ENCODE measurements at places on chromosomes 5 and 9.

DNA sequence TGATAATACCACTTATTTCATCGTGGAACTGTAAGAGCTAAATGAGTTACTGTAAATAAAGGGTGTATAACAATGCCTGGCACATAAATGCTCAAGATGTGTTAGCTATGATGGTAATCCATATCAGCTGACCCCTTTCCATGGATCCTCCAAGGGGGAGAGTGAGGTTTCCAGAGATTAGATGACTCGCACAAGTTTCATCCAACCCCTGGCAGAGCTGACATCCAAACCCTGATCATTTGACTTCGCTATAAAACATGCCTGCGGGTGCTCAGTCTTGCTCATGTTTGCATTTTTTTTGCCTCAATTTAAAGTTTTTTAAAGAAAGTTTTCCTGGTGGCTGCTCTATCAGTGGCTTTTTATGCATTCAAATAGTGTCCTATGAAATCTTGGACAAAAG is 145.7 kb upstream of the SMIM23 start:
- no peak for DNase-seq

- DNase-seq = no peak
Observed at GRCh38 chr9:9341203-9341602, 1271.6 kb downstream of the PTPRD start.

DNA sequence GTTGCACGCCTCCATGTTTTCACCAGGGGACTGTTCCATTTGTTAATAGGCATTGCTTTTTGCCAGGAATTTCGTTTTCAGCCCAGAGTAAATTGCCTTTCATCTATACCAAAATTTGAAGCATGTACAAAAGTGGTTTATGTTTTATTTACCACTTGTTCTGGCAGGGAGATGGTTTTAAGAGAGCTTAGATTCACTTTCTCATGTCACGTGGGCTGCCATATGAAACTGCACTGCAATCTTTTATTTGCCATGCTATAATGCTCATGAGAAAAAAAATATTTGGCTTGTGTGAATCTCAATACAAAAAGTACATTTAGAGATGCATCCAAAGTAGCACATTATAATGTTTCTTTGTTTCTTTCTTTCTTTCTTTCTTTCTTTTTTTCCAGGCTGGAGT is 284.1 kb upstream of the GRIA1 start:
- DNase-seq = no peak

GRCh38 chr5:109407913-109408312 is 1.9 kb downstream of the PJA2 start:
- DNase-seq = no peak

- no peak for DNase-seq
Observed at GRCh38 chr9:130923611-130924447, 15.2 kb downstream of the FIBCD1 start.

DNA sequence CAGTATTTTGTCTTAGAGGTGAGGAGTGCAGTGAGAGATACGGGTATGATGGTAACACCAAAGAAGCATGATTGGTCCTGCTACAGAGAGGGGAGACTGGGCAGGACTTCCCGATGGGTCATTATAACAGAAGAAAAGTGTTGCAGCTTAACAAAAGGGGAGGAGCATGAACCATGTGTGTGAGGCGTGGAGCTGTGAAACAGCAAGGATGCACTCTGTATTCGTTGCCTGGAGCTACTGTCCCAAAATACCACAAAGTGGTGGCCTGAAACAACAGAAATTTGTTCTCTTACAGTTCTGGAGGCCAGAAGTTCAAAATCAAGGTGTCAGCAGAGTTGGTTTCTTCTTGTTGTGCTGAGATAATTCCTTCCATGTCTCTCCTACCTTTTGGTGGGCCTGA is 59.4 kb upstream of the GRHPR start:
- DNase-seq = no peak

GRCh38 chr5:17748941-17749340 is 114.7 kb downstream of the TAF11L14 start:
- DNase-seq = no peak

GRCh38 chr5:77957-78804 is 13.8 kb upstream of the PLEKHG4B start:
- no peak for DNase-seq

DNA sequence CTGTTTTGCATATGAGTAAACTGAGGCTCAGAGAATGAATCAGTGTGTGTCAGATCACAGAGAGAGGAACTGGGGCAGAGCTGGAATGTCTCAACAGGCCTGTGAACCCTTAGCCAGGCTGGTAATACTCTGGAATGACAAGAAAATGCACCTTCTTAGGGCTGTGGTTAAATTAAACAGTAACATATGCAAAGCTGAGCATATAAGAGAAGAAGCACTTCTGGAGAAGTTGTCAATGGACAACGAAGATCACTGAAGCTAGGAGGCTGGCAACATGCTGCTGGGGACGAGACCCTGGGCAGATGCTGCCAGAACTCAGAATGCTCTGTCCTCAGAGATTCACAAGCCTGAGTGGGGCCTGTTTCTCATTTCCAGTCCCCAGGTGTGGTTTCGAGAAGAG is 64.6 kb upstream of the EPB41L4B start:
- no peak for DNase-seq
